MM.1S (cell line): ENCODE measurements at places on chromosomes 4 and X.

DNA sequence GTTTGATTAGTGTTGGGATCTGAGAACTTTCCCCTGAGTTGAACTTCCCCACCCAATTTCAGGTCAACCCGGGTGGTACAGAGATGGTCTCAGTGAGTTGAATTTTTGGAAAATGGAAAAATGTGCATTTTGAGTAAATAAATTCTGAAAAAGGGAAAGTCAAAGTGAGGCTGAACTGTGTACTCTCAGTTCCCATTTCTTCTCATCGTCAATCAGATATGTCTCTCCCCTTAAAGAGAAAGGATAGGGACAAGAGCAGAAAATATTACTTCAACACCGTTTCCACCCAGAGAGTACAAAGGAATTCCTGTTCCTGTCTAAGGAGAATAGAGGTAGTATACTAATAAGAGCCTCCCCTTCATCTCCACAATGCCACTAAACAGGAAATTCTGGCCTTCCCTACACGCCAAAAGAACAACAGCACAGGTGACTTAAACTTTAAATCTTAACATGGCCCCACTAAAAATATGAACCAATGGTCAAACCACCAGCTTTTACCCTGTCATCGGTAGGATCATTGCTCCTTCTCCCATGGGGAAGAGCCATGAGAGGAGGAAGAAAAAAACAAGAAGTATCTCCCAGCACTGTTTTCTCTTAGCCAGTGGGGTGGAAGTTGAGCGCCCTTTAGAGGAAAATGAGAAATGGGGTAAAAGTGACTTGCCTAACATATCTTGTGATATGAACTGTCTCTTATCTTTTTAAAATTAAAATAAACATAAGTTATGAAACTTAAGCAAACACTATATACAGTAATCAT lies 30.3 kb downstream of the BMP3 start:
- no peak for DNase-seq

- DNase-seq: no peak
These were observed 81.7 kb upstream of the FTHL17 start for GRCh38 chrX:31153475-31154047.

DNA sequence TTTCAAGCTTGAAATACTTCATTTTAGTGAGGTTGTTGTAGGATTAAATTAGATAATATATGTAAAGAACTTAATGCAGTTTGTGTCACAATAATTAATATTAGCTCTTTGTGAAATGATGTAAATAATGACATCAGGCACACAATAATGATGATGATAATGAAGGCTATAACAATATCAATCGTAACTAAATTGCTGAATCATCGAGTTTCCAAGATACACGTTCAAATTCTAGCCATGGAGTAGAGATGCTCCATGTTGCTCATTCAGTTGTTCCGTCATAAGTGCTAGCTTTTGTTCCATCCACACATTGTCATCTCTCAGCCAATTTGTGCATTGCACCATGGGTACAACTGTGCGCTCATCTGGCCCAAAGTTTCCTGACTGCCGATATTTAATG lies 83.1 kb downstream of the CPXCR1 start:
- no peak for DNase-seq

DNA sequence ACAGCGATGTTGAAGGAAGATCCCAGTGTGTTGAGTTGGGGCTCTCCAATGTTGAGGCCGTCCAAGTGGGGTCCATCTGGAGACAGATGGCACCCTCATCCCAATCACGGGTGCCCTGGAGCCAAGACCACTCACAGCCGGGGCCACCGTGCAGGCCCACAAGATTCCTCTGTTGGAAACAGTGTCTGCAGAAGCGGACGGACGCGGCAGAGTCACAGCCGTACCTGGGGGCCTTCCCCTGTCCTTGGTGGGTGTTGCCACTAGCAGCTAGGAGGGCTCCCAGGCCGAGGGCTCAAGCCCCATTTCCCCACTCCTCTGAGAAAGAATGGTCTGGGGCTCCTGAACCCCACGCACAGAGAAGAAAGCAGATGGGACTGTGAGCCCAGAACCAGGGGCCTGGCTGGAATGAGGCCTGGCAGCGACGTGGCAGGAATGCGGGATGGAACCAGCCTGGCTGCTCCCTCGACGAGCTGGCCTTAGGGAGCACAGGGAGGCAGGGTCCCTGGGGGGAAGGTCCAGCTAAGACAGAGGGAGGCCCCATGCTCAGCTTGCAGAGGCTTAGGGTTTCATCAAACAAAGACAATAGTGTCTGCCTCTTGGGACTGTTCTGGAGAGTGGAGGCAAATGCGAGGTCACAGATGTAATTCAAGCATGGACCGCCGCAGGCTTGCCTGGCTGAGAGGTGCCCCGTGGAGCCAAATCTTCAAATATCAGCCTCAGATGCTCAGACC lies 228.9 kb downstream of the AFAP1 start:
- DNase-seq: no peak

DNA sequence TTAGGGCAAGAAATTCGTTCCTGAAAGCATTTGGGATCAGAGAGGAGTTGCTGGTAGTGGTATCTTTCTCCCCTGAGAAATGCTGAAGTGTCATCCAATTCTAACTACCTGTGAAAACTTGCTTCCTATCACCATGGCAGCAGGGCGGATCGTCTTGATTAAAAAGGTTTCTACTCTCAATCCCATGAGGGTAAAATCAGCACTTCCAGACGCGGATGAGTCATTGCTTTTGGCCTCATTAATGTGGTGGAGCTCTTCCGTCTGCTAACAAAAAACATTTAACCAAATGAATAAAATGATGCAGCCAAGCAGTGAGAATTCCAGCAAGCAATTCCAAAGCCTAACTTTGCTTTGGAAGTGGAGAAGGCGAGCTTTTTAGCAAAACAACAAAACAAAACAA lies 325.6 kb downstream of the CAMK2D start:
- no peak for DNase-seq

DNA sequence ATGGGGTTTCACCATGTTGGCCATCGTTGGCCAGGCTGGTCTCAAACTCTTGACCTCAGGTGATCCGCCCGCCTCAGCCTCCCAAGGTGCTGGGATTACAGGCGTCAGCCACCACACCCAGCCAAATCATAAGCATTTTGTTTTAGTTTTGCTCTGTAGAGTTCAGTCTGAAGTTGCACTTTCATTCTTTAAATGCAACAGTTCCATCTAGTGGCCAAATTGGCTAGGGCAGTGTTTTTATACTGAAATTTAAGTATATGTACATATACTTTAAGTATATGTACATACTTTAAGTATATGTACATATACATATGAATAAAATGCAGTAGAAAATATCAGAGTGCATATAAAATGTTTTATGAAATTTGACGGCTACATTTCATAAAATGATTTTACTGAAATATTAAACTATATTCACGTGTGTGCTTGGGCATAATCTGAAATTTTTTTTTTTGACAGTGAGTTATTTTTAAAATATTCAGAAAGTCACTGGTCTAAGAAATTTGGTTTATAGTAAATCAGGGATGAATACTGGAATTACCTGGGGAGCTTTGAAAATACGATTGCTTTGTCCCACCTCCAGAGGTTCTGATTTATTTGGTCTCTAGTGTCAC lies 145.5 kb downstream of the NWD2 start:
- DNase-seq: peak; percentile 81

GRCh38 chr4:86493460-86493859 lies 100.7 kb upstream of the PTPN13 start:
- DNase-seq: no peak

DNA sequence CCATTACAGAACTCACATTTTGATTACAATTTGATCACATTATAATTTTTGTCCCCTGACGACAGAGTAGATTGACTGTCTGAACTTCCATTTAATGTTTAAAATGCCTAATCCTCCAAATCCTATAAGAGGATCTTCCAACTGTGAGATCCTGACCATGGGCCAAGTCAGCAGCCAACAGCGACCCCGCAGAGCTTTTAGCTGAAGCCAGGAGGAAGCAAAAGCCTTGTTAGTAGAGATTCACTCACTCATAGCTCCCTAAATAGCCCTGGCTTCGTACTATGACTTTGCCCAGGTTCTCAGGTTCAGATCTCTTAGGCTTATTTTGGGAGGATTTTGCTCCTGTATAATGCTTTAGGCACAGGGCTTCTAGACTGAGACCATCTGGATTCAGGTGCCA lies 413.1 kb downstream of the NKX6-1 start:
- DNase-seq: no peak

- DNase-seq: no peak
These were observed 19.2 kb downstream of the SH3RF1 start for GRCh38 chr4:169251291-169252235.

GRCh38 chrX:39504850-39505259 lies 592.9 kb downstream of the BCOR start:
- no peak for DNase-seq

- no peak for DNase-seq
These were observed 48.7 kb upstream of the STX18 start for GRCh38 chr4:4590546-4590945.

- no peak for DNase-seq
These were observed 29.2 kb downstream of the LGI2 start for GRCh38 chr4:25001509-25001908.

- no peak for DNase-seq
These were observed 6.8 kb downstream of the TXK start for GRCh38 chr4:48127231-48127630.

DNA sequence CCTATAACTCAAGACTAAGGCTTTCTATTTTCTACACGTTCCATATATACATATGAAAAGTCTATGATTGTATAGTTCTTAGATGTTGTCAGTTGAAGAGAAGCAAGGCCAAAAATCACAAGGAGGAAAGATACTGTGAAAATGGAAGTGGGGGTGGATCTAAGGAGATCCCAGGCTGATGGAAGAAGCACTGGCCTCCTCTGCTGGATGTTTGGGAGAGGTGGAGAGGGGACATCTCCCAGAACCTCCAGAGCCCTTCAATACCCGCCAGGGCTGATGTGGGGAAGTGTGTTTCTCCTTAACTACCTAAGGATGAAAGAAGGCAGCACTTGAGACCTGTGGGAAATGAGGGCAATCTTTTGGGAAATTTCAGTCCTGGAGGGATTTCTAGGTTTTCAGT lies 67.4 kb downstream of the RASGEF1B start:
- no peak for DNase-seq

DNA sequence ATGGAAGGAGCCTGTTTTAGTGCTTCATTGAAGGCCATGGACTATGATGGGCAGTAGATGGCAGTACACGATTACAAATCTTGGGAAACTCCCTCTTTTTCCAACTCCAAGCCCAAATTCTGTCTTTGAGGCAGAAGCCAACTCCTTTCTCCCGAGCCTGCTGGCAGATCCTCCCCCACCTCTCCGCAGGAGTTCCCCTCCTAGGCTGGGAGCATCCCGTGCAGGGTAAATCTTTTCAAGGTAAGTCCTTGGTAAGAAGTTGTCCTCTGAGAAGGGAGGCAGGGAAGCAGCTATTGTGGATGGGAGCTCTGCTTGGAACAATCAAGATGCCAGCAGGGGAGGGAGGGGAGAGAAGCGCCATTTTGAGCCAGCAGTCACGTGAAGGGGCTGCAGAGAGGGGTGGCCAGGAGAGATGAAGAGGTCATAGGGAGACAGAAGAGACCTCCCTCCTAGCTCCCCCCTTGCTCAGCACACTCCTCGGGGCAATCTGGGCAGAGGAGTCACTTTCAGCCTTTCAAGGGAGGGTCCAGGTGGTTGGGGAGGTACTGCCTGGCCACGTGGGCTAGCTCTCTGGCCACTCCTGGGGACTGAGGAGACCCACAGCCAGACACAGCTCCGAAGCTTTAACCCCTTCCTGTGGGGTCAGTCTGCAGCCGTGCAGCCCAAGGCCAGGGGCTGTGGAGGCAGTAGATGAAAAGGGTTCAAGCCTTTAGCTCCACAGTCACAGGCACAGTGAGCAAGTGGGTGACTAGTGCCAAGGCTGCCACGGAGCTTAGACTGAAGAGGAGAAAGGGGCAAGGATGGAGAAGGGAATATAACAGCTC lies 9.6 kb downstream of the CC2D2A start:
- peak; percentile 23 for DNase-seq

DNA sequence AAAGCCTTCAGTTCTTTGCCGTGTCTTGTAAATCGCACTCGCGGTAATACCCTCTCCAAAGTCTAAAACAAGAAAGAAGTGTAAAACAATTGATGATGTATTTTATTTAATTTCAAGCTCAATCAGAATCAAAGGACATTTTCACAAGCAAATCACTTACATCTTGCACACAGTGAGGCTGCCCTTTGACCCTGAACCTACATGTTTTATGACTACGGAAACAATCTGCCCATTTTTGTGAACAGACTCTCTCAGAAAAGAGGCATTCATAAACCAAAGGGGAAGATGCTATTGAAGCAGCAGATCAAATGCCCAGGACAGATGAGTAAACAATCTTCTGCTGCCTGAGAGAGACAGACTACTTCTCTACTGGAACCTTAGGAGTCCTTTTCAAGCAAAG lies 76.0 kb upstream of the DDX60 start:
- DNase-seq: no peak

DNA sequence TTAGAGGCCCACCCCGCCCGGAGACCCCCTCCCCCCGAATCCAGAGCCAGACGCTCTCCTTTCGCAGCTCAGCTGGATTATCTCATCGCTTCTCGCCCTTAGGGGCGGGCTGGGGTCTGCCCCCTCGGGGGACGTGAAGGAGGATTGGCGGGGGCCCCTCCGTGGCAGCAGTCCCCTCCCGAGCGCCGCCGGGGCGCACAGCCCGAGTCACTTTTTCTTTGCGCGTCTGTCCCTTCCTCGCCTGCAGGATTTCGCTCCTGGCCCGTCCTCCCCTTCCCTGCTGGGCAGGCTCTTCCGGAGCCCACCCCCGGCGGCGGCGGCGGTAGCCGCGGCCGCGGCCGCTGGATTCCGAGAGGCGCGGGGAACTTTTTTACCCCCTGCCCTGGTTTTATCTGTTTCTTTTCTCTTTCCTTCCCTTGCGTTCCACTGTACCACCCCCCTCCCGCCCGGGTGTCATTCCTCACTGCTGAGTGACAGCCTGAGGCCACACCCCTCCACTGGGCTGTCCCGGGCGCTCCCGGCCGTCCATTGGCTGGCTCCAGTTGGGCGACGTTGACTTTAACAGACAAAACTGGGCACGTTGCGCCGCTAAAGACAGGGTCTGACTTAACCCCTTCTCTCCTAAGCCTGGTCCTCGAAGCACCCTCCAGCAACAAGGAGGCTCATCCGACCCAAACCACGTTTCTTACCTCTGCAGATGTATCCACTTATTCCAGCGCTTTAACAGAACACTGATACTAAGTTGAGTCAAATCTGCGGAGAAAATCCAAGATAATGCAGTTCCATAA lies 492 bp upstream of the NKX3-2 start:
- no peak for DNase-seq

- no peak for DNase-seq
These were observed 1.9 kb downstream of the CHRNA9 start for GRCh38 chr4:40337051-40337450.

DNA sequence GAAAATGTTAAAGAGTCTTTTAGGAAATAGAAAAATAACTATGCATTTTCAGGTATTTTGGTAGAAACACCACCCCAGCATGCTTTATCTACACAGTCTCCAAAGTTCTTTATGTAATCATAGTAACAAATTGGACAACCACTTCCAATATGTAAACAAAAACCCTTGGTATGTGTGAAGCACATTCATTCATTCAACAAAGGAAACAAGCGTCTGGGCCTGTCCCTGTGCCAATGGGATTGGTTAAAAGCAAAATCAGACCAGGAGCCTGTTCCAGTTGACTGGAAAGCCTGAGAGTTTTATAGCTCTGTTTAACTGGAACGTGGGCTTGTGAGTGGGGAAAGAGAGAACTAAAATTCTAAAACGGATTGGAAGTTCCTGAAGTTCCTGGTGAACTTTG lies 41.3 kb upstream of the TENM3 start:
- DNase-seq: no peak

GRCh38 chr4:74671080-74671698 lies 123.1 kb downstream of the BTC start:
- DNase-seq: peak; percentile 64
